ENCODE measurements at places on chromosomes 3 and 15.

DNA sequence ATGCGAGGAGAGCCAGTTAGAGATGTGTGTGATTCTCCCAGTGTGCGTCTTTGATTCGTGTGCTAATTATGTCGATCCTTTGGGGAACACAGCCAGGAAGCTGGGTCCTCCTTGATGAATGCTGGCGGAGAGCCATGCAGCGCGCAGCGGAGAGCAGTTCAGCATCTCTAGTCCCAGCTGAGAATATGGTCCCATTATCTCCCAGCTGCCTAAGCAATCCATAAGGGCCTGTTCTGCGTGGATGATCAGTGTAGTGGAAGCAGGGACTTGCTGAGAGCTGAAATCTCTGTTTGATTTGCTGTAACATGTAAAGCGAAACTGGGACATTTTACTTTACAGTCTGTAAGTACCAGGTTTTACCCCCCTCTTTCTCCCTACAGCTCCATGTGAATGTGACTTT, 412.7 kb downstream of the CNTN4 start:
- DNase-seq, result no peak

DNA sequence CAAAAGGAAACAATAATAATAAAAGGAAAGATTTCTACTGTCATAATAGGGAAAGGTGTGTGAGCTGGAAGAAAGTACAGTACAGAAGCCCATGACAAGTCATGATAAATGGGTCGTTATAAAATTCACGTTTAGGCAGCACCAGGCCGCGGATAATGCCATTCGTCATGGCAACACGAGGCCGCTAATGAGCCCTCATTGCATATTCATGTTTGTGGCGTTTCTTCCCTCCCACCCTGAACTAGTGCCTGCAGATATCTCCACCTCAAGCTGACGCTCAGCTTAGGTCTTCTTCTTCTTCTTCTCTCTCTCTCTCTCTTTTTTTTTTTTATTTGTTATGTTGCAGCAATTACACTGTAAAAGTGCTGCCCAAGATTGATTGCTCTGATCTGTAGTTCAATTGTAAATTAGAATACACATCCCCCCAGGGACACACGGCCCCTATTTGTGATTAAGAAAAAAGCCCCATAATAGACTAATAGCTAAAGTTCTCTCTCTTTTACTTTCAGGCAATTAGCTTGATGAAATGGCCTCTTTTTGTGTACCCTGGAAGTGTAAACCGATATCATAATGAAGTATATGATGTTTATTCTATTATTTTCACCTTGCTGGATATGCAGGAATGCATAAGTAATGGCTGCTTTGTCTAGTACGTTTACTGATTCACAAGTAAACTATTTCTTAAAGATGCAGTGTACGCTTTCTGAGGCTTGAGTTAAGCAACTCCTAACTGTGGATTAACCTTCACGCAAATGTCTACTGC, 61.9 kb upstream of the NR2F2 start:
- no peak for DNase-seq

DNA sequence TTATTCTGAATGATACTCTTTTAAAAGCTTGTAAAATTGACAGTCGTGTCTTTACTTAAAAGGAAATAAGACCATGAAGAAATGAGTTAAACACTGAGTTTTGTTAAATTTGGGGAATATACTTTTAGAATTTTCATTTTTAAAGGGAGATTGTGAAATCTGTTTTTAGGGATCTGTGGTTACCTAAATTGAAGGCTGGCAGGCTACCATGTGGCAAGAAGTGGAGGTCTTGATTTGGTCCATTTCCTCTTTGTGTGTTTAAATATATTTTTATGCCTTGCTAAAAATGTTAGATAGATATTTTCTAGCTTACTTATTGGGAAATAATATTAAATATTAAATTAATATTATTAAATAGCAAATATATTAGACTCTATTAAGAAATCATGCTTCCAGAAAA, 36.6 kb upstream of the SLC22A13 start:
- DNase-seq, result no peak

DNA sequence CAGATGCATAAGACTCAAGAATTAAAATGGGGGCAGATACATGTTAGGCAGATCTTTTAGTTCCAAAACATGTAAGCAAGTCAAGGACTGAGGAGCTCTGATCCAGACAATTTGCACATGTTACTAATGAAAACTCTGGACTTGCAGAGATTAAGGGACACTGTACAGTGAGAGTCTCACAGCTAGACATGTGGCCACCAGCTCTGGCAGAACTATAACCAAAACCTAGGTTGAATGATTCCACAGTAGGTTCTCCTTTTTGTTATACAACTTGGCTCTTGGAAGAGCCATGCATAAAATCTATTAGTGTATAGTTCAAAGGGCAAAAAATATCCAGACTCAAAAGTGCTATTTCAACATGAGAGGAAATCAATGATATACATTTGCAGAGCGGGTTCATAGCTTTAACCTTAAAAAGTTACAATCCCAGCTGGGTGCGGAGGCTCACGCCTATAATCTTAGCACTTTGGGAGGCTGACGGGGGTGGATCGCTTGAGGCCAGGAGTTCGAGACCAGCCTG, 61.8 kb downstream of the SETD2 start:
- no peak for DNase-seq

DNA sequence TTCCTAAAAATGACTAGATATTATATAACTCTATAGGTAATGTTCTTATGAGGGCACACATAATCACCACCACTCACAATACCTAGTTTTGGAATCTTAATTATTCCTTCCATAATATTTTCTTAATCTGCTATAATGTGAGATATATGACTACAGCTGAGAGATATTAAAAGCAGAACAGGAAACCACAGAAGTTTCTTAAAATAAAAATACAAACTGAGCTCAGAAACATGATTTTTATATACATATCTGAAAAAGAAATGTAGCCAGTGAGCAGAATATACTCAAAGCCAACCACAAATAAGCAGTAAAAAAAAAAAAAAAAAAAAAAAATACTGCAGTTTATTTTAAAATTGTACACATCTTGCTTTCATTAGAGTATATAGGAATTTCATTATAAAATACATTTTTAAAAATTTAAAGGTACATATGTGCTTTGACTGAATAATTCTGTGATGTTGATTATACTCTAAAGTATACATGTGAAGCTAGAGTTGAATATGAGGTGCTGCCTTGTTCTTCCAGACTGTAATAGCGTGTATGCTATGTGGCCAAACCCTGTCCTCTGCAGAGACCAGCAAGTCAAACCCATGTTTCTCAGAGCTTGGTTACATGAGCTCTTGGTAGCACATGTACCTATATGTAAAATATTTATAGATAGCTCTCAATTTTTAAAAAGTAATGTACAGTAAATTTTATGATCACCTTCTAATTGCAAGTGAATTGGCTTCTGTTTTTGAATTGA, 175.0 kb downstream of the UBE2E2 start:
- DNase-seq, result no peak

DNA sequence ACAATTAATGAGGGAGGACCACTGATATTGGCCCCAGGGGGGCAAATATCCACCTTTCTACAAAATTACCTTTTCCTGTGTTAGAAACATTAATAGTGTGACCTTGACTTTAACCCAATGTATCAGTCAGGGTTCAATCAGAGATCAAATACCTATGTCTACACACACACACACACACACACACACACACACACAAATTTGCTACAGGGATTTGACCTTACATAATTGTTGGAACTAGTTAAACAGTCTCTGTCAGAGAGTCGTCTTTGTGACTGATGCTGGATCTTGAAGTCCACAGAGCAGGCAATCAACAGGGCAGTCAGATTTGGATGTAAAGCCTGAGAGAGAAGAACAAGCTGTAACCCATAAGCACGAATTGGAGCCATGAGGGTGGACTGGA, 32.5 kb downstream of the TM4SF4 start:
- DNase-seq, result no peak

- DNase-seq, result no peak
These were observed 12.4 kb upstream of the CEP152 start for GRCh38 chr15:48823237-48823636.

- DNase-seq, result no peak
These were observed 1032.4 kb downstream of the MCTP2 start for GRCh38 chr15:95263751-95264150.

- DNase-seq, result no peak
These were observed 65.4 kb upstream of the PEX5L start for GRCh38 chr3:180102134-180102533.

DNA sequence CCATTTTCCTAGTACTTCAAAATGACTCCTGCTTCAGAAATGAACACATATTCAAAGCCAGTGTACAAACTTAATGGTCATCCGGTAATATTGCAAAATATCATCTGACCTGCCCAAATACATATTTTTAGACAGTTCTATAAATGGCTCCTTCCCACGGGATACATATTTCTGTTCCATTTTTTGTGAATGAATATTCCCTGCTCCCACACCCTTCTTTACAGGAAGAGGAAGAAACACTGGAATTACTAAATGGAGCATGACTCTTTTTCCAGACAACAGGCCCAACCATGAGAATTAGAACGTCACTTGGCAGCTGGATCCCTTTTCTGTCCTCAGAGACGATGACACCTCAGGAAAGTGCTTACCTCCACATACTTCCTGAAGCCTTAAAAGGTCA, 38.0 kb upstream of the CBLB start:
- DNase-seq, result no peak

DNA sequence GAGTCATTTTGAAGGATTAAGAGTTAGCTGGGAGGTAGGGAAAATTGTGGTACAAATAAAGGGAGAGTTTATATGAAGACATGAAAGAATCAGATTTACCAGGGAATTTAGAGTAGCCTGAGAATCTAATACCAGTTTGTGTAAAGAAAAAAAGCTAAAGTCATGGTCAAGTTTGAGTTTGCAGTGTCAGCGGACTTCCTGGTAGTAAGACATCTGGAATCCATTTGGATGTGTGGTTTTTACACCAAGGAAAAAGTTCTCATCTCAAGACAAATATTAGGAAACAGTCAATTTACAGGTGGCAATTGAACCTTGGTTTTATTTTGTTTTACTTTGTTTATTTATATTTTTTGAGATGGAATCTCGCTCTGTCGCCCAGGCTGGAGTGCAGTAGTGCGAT, 1.5 kb upstream of the P2RY12 start:
- DNase-seq, result no peak

GRCh38 chr15:89177633-89178306, 43.6 kb downstream of the RLBP1 start:
- peak; percentile 40 for DNase-seq

GRCh38 chr3:28576614-28577200, 228.1 kb upstream of the AZI2 start:
- no peak for DNase-seq

DNA sequence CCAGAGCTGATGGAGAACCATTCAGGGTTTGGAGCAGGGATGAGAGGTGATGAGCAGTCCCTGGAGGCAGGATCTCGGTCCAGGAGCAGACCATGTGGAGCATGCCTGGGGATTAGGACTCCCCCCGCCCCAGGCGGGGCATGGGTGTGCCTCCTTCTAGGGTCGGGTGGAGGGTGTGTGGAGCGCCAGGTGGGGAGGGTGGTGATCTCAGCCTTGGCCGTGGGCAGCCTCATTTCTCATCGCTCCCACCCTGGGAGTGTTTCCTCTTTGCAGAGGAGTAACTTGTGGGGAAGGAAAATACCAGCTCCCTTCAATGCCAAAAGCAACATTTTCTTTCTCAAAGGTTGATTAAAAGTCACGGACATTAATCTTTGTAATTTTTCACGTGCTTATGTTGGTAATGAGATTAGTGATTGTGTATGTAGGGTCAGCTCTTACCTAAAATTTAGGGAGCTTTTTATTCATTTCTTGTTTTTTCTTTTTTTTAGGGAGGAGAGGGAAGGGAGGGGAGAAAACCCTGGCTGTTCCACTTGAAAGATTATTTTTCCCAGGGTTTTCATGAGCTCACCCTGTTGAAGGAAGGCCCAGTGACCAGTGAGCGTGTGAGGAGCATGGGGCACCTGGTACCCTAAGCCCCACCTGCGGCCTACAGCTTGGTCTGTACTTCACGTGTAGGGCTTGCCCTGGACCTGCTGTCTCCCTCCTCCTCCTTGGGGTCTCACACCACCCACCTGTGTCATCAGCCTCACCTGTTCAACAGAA, 11.0 kb downstream of the FBLN2 start:
- no peak for DNase-seq

GRCh38 chr3:2303566-2303965, 204.9 kb downstream of the CNTN4 start:
- DNase-seq, result peak; percentile 1

- no peak for DNase-seq
These were observed 37.9 kb downstream of the ANKDD1A start for GRCh38 chr15:64949383-64950186.

DNA sequence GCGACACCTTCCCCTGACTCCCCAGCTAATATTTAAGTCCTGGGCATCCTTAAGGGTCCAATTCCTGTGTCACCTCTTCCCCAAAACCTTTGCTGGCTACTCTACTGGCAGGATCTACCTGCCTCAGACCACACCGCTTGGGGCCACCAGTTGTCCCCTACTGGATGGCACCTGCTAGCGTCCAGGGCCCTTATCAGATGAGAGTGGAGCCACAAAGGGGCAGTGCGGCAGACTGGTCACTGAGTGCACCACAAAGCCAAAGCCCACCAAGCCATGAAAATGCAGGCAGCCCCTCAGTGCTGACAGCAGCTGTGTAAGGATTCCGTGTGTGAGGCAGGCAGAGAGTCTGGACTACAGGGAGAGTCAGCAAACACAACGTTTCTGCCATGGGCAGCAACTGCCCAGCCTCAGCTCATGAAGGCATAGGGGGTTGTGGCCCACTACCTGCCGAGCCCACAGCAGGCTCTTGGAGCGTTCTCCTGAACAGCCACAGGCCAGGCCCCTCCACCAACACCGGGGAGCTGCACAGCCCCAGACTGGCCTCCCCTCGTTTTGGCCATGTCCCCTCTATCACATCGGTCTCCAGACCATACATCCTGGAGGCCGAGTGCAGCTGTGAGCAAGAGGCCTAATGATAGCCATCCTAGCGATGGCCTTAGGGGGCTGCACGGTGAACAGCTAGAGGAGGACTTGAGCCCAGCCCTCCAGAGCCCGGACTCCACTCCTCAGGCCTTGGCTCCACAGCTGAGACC, 32.3 kb downstream of the ALDH1L1 start:
- DNase-seq, result no peak

DNA sequence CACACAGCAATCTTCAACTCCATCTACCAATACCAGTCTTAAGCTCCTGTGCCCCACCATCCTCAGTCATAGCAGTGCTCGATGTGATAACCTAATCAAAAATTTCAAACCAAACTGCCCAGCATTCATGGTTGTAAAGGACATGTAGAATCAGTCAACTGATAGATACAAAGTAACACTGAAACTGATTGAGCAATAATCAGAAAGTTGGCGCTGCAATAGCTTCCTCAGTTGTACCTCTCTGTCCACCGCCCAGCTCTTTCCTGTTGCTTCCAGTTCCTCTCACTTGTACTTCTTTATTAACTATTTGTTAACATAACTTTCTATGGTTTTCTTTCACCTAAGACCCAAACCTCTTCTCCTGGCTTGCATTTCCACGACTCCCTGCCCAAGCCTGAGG, 745.7 kb downstream of the PDCD6IP start:
- no peak for DNase-seq
